ENCODE measurements at places on chromosomes 2 and 18.

- DNase-seq: no peak
These were observed 136.1 kb downstream of the MCFD2 start for GRCh38 chr2:46779447-46779941.

GRCh38 chr2:117917223-117917917 is 96.5 kb downstream of the CCDC93 start:
- DNase-seq: no peak

DNA sequence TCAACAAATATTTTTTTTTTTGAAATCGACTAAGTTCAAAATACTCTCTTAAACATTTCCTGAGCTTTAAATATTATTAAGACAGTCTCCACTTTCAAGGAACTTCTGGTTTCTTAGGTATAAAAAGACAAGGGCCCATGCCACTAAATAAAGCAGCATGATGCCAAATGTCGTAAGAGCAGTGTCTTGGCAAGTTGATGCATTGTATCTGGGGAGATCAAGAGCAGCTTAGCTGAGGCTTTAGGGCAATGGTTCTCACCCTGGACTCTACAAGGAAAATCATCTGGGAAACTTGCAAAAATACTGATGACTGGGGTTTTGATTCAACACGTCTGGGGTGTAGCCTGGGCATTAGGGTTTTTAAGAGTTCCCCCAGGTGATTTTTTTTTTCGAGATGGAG is 41.3 kb downstream of the COL4A3 start:
- DNase-seq: no peak

DNA sequence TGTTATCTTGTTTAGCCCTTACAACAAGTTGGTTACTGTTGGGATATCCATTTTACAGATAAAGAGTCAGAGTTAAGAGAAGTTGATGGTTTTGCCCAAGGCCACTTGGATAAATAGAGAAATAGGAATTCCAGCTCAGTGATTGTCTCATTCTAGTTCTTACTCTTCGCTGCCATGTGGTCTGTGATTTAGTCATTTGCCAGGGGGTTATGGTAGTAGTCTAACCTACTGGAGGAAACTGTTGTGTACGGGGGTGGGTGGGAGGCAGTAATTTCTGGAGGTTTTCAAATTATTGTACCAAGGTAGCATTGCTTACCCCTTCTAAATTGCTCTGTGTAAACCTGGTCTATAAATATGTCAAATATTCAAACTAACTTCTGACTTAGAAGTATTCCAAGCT is 110.4 kb downstream of the MAP2 start:
- DNase-seq: no peak

- DNase-seq: no peak
These were observed 17.5 kb upstream of the KANSL1L start for GRCh38 chr2:210188755-210189154.

DNA sequence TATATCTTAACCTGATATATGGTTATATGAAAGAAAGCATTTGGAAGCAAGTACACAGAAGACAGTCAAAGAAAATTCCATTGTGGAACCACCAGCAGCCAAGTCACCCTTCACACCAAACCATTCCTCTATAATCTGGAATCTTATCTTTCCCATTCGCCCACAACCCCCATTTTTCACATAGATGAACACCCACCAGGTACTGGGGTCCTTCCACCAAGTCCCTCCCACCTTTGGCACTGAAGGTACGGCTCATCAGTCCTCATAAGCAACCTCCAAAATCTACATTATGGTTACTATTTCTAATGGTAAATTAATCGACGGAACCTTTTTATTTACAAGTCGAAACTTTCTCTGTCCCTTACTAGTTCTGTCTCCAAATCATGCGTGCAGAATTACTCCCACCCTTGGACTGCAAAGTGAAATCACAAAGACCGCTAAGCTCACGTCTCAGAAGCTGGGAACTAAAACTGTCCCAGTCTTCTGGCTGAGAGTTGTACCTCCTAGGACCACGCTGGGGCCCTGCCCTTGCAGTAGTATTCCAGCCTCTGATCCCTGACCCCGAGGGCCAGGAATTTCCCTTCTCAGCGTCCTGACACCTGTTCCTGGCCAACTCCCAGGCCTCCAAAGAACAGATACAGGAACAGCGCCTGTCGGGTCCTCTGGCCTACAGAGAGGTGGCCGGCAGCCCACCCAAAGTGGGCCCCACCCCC is 702 bp downstream of the OLA1 start:
- DNase-seq: no peak

- DNase-seq: no peak
These were observed 205.4 kb downstream of the RAB3GAP1 start for GRCh38 chr2:135257383-135258090.

DNA sequence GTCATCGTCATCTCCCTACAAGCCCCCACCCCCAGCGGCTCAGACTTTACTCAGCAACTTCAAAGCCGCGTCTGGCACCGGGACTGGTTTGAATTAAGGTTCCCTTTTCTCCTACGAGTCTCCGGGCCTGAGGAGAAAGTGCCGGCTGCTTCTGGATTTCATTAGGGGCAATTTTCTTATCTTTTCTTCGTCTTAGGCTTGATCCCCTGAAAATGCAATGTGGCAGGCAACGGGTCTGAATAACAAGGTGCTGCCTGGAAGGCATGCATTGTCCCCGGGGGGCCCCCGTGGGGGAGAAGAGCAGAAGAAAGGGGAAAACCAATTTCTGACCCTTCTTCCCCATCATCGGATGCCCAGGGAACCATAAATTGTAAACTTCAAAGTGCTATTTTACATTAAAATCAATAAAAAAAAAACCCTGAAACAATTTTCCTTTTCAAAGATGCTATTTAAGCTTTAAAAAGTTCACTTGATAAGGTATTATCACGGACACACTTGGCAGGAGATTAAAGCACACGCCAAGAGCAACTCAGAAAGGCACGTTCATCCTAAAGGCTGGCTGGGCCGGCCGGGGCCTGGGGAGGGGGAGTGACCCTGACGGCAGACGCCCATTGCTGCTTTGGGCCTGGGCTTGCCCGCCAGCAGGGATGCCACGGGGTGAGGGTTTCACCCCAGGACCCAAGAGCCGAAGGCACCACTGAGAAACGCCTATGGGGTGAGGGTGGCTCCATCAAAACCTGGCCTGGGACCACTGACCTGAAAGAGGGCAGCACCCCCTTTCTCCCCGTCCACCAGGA is 230.4 kb downstream of the TWIST2 start:
- no peak for DNase-seq

DNA sequence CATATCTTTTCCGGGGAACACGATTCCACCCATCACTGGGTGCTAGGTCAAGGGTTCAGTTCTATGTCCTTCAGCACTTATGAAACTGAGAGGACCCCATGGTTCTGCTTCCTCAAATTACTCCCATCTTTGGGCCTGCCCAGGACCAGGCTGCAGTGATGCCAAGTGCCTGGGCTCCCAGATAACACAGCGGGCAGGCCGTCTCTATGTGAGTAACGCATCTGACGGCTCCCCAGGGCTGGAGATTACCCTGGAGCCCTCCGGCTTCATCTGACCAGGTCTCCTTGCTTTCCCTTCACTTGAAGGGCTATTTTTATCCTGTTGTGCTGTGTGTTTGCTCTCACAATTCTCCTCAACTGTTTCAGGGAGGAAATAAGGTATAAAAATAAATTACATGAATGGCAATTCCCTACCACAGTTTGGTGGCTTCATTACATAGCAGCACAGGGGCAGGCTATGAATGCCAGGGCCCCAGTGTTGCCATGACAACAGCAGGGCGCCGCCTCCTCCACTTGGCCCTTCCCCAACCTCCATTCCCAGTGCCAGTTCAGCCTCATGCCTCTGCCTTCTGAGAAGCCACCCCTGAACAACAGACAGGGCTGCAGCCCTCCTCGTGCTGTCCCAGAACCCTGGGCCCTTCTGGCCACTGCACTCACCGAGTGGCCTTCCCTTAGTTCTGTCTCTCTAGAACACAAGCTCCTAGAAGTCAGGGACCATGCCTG is 25.4 kb upstream of the TMEM131 start:
- DNase-seq: no peak

DNA sequence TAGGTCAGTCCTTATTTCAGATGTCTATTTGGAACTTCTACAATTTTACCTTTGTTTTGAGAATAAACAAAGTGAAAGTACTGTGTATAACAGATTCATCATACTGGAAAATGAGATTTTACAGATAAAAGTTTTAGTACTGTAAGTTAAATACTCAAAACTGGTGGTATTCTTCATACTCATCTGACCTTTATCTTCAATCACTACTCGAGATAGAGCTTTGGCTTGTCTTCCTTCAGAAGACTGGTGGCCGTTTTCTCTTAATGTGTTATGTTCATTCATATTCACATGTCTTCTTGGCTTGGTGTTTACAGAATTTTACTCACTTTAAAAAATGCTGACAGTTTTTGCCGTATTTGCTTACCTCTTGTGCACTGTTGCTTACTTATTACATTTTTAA is 2.1 kb downstream of the SPOPL start:
- no peak for DNase-seq

GRCh38 chr2:128879161-128879560 is 560.5 kb upstream of the HS6ST1 start:
- no peak for DNase-seq

GRCh38 chr2:127121776-127122176 is 14.8 kb upstream of the BIN1 start:
- DNase-seq: no peak

DNA sequence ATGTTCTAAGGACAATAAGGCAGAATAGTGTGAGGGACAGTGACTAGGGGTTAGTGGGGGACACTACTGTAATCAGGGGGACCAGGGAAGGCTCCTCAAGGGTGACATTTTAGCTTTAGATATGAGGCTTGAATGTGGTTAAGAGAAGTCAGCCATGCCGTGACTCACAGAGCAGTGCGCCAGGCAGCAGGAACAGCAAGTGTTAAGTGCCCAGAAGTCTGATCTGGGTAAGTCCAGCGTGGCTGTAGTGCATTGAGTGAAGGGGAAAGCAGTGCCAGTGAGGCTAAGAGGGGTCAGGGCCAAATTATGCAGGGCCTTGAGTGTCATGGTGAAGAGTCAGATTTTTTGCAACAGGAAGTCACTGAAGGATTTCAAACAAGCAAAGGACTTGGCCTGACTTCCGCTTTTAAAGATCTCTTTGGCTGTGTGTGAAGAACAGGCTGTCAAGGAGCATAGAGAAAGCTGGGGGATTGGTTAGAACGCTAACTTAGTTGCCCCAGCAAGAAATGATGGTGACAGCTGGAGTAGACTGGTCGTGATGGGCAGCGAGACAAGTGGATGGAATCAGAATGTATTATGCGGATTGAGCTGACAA is 151.5 kb downstream of the MSH2 start:
- DNase-seq: no peak

GRCh38 chr2:1927896-1928568 is 183.7 kb upstream of the PXDN start:
- DNase-seq: no peak

DNA sequence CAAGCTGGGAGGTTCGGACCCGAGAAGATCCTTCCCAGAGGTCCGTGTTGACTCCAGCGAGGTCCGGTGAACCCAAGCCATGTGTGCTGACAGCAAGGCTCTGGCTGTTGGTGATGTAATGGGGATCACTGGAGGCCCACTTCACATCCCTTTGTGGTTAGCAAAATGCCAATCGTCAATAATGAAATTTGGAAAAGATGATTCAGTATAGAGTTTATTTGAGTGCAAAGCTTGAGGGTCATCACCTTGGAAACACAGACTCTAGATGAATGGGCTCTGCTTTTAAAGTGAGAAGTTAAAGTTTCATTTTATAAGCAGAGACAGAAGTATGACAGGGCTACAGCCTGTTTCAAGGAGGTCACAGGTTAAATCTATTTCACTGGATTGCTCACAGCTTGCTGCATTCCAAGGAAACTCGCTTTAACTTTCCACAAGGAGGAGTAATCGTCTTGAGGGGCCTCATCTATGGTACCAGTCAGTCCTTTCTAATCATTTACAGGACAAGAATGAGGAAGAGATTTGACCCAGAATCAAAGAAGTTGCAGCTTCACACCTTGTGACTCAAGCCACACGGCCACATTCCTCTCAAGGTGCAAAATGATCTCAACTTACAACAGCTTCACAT is 140.5 kb downstream of the TPO start:
- DNase-seq: no peak

DNA sequence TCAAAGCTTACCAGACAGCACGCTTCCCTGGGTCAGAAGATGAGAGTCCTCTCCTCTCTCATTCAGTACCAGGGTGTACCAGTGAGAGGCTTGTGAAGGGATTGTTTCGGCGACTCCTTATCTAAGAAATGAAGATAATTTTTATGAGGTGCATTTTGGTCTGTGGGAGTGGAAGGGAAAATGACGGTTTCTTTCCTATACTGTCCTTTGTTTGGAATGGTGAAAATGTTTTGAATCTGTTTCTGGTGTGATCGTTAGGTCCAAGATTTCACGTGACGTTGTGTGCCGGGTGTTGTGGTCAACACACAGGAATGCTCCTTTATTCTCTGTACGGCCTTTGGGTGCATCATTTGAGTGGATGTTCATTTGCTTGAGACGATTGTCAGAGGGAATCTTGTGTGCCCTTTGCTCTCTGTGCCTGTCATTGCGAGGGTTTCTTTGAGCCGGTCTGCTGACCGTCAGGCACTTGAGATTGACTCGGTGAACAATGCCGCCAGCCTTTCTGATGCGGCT is 183.5 kb downstream of the AGAP1 start:
- DNase-seq: no peak

- DNase-seq: no peak
These were observed 43.6 kb downstream of the SF3B1 start for GRCh38 chr2:197391220-197391717.

All from stimulated activated CD4-positive, alpha-beta T cell treated with anti-CD3 and anti-CD28 coated beads, TNF-alpha, amount 100 ng/mL, for 24 hours (primary cell).